ENCODE measurements at places on chromosomes 5 and 9.

- DNase-seq = no peak
Measured at GRCh38 chr9:114258218-114258617, 64.7 kb upstream of the ORM1 start.

- no peak for DNase-seq
Measured at GRCh38 chr9:133280392-133280791, 5.4 kb upstream of the ABO start.

GRCh38 chr9:87725356-87725899 lies 491 bp upstream of the CTSL start:
- no peak for DNase-seq

DNA sequence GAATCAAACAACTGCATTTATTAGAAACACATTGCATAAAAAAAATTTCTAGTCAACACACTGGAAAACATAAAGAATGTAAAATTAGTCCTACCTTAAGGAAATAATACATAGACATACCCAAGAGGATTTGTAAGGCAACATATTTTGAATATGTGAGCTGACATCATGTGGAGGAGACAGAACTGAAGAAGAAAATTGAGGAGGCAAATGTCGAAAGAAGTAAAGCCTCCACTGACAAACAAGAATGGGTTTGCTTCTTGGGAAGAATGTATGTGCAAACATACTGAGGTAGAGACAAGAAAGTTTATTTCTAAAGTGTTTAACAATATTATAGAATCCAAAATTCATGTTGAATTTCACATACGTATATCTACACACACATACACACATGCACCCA lies 363.0 kb upstream of the PDE4D start:
- no peak for DNase-seq

- no peak for DNase-seq
Measured at GRCh38 chr5:2333291-2333690, 418.2 kb downstream of the IRX2 start.

- no peak for DNase-seq
Measured at GRCh38 chr9:135098400-135099105, 11.1 kb downstream of the OLFM1 start.

DNA sequence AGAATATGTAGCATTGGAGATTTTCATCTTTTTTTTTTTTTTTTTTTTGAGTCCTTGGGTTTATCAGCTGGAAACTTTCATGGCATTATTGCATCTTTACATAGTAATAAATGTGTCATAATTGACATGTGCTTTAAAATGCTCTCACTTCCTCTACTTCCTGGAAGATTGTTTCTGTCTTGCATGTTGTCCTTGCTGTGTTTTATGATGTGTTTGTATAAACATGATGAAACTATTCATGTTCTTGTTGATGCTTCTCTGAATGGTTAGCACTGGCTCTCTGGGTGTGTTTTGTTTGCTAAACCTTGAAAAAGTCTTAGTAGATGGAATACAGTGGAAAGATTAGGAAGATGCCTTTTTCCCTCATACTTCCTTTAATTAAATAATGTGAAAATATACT lies 87.9 kb downstream of the IQGAP2 start:
- DNase-seq = no peak

- no peak for DNase-seq
Measured at GRCh38 chr9:38233796-38234355, 158.6 kb upstream of the ALDH1B1 start.

GRCh38 chr9:93809204-93809940 lies 145.8 kb downstream of the BARX1 start:
- no peak for DNase-seq

DNA sequence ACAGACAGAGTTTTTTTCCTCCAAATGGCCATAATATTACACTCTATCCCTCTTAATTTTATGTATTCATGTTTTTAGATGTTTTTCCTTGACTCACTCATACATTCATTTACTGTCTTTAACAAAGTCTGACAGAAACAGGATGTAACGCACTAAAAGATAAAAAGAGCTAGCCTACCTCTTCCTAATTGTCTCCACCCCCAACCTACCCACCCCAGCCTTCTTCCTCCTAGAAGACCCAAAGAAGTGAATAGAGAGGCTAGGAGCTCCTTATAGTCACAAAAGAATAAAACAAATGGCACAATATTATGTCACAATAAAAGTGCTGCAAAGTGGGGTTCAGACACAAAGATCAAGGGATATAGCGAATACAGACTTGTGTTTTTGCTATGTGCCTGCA lies 719 bp downstream of the NOL8 start:
- no peak for DNase-seq
